NCI-H748 treated with DMSO at 0.1 percent for 48 hours (cell line): ENCODE measurements at places on chromosomes 4 and X.

- no peak for DNase-seq
Measured at GRCh38 chr4:89570931-89571330, 263.3 kb upstream of the GPRIN3 start.

DNA sequence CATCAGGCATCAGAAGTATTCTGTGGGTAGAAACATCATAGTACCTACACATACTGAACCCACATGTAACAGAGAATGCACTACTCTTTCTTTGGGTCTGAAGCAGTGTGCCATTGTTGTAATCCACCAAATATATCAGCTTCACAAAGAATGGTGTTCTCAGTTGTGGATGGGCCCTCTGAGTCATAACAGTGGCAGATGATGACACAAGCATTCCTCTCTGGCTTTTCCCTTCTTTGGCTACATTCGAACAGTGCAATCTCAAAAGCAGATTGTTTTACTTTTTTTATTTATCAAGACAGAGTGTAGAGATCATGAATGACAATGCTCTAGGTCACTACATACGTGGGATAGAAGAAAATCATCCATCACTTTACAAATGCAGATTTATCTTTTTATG lies 247.2 kb upstream of the EPHA5 start:
- no peak for DNase-seq

- peak; percentile 54 for DNase-seq
Measured at GRCh38 chr4:180449395-180449956, 1793.7 kb upstream of the TENM3 start.

GRCh38 chr4:79141530-79141929 lies 184.3 kb downstream of the NAA11 start:
- no peak for DNase-seq
